Foreskin keratinocyte (primary cell): ENCODE measurements at places on chromosomes 13 and 19. TPM values are rescaled to one million over a fixed set of nuclear protein-coding genes. Genes with fewer than 3 reads are reported as not detected.
A peak's percentile ranks its signal among the peaks of the same experiment; 100 is the strongest.

DNA sequence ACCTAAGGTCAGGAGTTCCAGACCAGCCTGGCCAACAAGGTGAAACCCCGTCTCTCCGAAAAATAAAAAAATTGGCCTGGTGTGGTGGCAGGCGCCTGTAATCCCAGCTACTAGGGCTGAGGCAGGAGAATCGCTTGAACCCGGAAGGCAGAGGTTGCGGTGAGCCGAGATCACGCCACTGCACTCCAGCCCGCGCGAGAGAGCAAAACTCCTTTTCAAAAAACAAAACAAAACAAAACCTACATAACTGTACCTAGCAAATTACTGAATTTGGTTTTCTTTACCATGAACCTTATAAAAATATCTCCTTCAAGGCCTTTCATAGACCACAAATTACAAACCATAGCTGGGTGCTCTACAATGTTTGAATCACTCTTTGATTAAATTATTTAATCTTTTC lies 760 bp downstream of the ZNF91 start:
- peak; percentile 28 for DNase-seq

- no peak for DNase-seq
Measured at GRCh38 chr19:18859676-18860301, 28.0 kb downstream of the UPF1 start.

DNA sequence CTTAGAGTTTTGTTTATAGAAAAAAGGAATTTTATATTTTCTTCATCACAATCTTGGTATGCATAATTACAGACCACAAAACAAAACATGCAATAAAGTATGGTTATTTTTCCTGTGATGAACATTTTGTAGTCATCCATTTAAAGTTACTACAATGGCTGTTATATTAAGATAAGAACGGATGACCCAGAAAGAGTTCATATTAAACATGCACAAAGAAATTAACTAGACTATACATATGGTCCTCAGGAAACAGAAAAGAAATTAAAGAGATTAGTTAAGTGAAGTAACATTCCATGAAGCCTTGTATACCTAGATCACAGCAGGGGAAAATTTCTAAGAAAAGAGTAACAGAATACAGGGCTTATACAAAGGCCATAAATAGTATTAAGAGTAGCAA lies 36.8 kb downstream of the RBM26 start:
- DNase-seq: no peak

DNA sequence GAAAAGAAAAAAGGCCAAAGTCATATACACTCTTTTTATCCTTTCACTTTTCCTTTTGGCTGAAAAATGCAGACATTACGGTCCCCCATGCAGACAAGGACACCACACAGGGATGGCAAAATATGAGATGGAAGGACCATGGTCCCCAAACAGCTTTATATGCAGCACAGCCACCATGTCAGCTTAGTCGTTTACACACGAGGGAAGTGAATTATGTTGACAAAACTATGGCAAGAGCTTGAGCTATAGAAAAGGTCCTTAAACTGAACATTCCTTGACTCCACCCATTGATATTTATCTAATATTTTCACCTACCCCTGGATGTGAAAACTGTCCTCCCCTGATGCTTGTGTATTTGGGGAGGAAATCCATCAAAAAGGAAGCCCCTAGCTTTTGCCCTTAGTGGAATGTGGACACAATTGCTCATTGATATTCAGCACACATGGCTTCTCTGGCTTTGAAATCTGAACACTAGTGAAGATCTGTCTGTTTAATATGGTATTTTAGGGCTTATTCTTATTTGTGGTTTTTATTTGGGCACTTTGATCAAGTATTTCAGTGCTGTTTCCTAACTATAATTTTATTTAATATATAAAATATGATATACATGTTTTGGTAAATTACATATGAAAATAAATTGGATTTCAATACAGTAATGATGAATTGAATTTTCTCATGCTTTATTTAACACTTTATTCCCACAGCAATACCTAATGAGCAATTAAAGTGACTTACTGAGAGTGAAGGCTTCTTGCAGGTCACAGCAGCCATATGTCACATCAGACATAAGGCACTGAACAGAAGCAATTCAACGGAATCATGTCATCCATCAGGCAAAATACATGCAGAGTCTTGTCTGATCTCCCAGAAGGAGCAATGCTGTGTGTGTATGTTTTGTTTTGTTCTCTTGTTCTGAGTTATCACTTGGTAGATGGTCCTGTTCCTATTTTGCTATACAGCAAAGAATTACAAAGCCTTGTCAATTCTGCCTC lies 6.8 kb upstream of the GTF2F2 start:
- no peak for DNase-seq

DNA sequence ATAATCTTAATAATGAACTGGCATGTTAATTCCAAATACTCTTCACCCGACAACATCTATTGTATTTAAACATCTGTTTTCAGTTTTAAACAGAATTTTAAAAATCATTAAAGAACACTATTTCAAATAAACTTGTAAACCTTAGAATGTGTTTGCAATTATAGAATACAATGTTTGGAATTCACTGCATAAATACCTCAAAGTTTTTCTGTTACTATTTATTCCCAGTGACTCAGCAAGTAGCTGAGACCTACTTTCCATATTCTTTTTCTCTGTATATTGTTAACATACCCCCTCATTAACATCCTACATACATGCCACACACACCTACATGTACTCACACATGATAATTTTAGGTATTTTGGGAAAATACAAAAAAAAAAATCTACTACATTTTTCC lies 1134.3 kb downstream of the SLITRK1 start:
- no peak for DNase-seq

- DNase-seq: no peak
Measured at GRCh38 chr19:11210656-11210928, 13.2 kb upstream of the KANK2 start.

DNA sequence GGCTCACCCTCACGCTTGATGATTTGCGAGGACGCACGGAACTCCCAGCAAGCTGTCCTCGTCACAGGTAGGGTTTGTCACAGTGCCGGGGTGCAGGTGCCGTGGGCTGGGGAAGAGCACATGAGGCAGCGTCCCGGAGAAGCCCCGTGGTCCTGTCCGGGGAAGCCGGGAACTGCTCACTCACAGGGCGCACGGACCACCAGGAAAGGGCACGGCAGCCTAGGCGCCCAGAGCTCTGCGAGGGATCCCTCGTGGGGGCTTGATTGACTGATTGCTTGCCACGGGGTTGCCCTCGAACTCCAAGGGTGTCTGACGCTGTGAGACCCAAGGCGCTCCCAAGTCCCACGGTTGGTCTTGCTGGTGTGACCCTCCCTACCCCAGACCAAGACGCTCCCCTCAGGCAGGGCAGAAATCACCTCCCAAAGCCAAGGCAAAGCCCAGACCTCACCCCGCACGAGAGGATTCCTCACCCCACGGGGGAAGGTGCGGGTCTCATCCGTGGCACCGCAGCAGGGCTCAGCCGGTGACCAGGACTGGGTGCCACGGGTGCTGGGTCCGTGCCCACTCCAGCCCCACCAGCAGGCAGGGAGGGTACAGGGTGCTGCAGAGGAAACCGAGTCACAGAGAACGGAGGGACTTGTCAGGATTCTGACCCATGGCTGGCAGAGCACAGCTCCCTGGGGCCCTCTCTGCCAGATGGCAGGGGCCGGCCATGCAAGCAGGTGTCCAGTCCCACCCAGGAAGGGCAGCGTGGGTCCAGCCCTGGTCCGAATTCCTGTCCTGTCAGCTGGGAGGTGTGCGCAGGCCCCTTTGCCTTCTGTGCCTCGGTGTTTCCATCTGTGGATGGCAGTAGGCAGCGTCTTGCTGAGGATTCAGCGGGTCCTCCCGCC lies 7.7 kb downstream of the C2CD4C start:
- no peak for DNase-seq

CD79A gene
- 0.11 and 0.20 TPM in 2 replicates for total RNA-seq

RINL gene
- 8.3 and 8.7 TPM in 2 replicates for total RNA-seq

TPRX1 gene
- not detected in 2 replicates for total RNA-seq
